ENCODE measurements at places on chromosomes 3 and 15.

DNA sequence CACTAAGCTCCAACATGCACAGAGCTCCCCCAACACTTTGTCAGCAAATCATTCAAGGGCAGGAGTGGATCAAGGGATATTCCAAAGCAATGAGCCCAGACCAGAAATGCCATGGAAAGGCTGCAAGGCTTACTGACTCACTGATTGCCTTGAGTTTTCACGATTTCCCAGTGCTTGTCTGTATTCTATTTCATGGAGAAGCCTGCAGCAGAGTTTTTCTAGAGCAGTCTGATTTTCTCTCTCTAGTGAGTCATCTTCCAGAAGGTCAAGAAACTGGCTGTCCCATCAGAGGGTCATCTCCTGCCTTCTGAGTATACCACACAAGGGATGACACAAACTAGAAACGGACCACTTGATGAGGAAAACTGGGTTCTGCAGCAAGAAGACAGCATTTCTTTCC is 16.5 kb downstream of the LMCD1 start:
- no peak for DNase-seq

DNA sequence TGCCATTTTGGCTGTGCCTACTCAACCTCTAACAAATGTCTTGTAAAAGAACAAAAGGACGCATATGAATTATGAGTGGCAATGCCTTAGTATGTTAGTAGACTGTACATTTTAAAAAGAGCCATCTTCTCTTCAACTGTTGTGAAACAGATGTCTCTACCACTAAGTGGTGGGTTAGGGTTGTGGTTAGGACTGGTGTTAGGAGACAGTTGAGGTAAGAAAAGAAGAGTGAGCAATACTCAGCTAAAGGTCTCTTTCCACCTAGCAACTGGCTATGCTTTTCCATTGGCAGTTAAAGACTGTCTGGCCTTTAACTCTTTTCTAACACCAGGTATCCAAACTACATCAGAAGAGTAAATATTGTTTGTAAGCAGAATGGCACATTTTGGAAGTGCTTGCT is 221.7 kb upstream of the TBC1D5 start:
- no peak for DNase-seq

DNA sequence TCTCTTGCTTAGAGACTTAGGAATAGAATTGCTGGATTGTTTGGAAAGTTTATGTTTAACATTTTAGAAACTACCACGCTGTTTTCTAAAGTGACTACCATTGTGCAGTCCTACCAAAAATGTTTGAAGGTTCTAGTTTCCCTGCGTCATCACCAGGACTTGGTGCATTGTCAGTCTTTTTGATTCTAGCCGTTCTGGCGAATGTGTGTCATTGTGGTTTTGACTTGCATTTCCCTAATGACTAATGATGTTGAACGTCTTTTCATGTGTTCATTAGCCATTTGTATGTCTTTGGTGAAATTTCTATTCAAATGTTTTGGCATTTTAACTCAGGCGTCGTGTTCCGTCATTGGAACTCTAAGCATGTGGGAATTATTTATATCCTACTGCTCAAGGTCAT is 58.0 kb downstream of the CHD2 start:
- DNase-seq: no peak

DNA sequence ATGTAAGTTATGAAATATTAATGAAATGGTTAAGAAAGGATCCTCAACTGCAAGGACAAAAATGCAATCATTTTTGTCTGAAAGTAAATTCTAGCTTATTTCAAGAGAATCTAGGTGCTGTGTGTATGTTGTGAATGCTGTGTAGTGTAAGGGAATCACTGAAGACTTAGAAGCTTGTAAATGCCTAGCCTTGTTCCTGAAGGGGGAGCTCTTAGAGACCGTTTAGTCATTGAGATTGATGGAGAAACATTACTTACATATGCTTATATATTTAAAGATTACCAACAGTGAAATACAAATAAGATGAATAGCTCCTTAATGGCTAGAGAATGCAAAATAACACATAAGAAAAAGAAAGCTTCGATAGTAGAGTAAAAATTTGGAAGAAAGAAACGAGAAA is 67.9 kb downstream of the CNTN4 start:
- DNase-seq: no peak

DNA sequence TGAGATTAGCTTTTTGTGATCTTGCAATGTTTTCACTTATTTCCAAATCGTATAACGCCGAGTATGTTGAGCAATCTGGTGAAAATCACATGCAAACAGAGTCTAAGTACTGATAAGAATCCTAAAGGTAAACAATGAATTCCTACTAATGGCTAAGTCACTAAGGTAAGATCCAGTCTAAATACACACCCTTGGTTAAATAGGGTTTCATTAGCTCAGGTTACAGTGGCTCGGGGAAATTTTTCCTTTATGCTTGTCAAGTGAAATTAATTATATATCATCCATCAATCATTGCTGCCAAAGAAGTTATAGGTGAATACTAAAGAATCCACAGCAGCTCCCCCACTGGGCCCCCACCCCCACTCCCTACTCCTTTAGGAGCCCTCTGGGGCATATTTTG is 139.3 kb downstream of the SOX2 start:
- no peak for DNase-seq

- no peak for DNase-seq
These were observed 71.9 kb downstream of the PFN2 start for GRCh38 chr3:149898771-149899170.

- DNase-seq: no peak
These were observed 137.9 kb upstream of the HES1 start for GRCh38 chr3:193998123-193998448.

- DNase-seq: no peak
These were observed 169.1 kb upstream of the NSMCE3 start for GRCh38 chr15:29438703-29439055.

DNA sequence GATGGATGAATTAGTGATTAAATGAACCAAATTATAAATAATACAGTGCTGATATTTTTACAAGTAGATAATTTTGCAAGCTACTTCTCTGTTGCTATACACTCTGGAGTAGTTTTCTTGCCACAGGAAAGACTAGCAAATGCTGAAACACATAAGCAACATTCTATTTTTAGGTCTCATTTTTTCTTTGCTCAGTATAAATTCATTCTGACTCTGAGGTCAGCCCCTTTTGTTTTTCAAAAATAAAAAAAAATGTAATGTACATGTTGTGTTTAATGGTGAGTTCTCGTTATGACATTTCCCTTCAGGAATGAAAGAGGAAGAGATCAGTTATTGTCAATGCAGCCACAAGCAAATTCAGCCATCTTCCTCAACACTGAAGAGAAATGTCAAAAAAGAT is 24.9 kb downstream of the GJD2 start:
- no peak for DNase-seq

DNA sequence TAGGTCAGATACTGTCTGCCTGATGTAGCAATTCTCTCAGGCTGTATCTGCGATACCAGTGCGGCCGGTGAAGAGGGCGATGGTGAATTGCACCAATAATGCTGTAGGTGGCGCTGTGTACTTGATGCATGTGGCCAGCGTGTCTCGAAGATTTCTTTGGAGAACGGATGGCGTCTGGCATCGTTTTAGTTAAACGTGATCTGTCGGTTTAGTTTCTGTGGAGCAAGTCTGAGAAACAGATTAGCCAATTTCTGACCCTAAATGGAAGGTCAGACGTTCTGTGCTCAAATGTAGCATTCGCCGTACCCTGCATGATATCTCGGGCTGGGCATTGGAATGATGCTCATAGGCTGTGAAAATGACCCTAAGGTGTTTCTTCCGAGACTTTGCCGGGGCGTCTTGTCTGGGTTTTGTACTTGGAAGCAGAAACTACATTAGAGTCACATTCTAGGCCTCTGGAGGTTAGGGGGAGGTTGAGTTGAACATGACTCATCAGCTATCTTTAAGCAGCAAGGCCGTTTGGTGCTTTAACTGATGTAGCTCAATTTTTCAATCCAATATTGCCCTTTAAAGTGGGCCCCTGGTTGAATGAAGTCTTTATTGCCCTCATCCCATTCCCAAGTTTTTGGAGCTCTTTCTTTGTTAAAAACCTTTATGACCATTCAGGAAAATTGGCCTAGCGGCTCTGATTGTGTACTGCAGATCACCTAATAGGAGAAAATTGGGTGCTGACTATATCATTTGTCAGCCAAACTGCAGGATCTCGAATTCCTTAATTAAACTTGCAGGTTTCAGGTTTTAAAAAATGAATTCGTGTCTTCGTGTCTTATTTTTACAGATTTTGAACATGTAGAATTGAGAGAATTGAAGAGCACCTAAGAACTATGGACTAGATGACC is 80.0 kb downstream of the SQOR start:
- DNase-seq: no peak

GRCh38 chr3:125001557-125002413 is 54.0 kb downstream of the HEG1 start:
- no peak for DNase-seq

DNA sequence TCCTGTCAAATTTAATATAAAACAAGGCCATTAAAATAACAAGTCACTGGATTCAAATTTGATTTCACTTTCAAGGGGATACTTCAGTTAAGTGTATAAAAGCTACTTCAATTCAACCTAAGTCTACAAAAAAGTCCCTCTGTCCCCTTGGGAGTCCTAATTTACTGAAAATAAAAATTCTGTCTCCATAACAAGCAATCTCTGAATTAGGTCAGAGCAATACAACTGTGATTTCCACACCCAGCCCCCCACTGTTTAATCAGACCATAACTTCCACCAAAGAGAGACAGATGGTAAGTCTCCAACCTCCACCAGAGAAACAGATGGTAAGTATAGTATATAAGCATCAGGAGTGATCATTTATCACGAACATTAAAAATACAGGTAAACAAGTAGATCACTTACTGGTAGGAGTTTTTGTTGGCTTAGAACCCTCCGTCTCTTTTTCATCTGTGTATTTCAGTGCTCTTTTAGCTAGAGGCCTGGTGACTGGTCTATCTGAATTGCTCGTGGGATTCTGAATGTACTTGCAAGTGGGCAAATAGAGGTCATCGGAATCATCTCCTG is 12.1 kb downstream of the SGO1 start:
- no peak for DNase-seq

GRCh38 chr15:74653426-74654102 is 37.9 kb downstream of the CLK3 start:
- no peak for DNase-seq

- no peak for DNase-seq
These were observed 173.2 kb upstream of the PRICKLE2 start for GRCh38 chr3:64398476-64398875.

- no peak for DNase-seq
These were observed 35.6 kb upstream of the MUC13 start for GRCh38 chr3:124969963-124970722.

- DNase-seq: no peak
These were observed 66.9 kb upstream of the MYO5C start for GRCh38 chr15:52362497-52362896.

DNA sequence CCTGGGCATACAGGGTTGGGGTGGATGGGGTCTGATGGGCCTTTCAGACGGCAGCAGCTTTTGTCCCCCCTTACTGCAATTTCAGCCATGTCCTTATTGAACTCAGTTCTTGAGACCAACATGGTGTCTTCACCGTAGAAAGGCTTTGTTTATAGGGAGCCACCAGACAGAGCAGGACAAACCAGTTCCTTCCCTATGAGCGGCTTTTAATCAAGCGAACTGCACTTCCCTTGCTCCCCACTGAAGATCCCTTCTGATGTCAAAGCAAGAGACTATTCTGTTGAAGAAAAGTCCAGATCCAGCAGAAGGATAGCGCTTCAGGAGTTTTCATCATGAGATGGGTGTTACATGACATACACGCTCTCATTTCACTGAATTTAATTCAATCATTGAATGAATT is 100.4 kb downstream of the CD47 start:
- no peak for DNase-seq

- DNase-seq: no peak
These were observed 871.1 kb downstream of the PDCD6IP start for GRCh38 chr3:34669490-34669889.

DNA sequence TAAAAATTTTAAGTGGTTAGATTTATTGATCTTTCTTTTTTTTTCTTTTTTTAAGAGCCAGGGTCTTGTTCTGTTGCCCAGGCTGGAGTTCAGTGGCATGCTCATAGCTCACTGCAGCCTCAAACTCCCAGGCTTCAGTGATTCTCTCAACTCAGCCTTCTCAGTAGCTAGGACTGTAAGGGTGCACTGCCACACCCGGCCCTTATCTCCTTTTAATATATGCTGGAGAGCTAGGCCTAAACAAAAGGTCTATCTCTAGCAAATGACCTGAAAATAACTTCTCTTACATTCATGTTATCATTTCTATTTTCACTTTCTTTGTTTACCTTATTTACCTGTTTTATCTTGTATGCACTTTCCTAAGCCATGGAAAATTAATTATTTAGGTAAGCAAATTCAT is 35.2 kb upstream of the MELTF start:
- no peak for DNase-seq

- DNase-seq: no peak
These were observed 69.4 kb downstream of the OSBPL10 start for GRCh38 chr3:31911643-31912042.

DNA sequence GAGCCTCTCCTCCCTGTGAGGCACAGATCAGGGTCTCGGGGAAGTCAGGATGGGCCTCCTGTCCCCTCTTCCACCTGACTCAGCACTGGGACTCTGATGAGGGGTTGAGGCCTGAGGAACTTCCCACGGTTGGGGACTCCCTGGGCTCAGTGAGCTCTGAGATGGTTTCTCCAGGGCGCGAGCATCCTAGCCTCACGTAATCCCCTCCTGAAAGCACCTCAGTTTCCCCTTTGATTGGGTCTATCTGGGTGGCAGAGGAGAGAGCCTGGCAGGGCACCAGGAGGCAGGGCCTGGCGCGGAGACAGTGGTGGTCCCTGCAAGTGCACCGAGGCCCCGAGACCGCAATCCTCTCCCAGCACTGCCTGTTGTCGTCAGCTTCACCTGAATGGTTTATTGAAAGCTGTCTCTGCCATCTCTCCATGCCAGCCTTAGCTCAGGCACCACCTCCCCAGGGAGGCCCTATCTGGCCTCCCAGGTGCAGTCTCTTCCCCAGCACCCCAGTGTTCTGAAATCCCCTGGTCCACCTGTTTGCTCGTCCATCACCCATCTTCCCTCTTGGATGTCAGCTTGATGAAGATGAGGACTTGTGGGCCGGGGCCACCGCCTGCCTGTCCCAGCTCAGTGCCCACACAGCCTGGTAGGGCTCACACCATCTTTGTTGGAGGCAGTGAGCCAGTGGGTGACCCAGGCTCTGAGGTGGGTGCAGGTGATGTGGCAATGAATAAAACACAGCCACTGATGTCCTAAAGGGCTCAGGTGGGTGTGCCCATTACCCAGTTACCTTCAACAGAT is 52.2 kb upstream of the PCSK6 start:
- no peak for DNase-seq

DNA sequence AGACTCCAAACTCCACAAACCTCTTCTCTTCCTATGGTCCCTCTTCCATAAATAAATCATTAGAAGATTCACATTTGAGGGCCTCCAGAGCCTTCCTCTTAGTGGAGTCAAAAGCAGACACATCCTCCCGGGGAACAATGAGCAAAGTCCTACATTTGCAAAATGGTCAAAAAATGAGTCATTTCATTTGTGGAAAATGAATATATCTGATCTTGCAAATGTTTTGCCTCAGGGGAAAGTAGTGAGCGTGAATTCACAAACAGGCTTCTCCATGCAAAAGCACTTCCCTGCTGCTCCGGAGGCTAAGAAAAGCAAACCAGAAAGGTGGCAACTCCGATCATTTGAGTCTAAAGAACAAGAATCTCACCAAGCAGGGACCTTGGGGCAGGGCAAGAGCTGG is 86.7 kb upstream of the IQSEC1 start:
- DNase-seq: no peak

GRCh38 chr15:43531018-43531670 is 13.7 kb downstream of the MAP1A start:
- no peak for DNase-seq

Measured in smooth muscle cell of the brain vasculature (primary cell).